ENCODE measurements at places on chromosomes 16 and 17.

GRCh38 chr17:34249061-34249460 is 6.0 kb upstream of the CCL2 start:
- DNase-seq = no peak

DNA sequence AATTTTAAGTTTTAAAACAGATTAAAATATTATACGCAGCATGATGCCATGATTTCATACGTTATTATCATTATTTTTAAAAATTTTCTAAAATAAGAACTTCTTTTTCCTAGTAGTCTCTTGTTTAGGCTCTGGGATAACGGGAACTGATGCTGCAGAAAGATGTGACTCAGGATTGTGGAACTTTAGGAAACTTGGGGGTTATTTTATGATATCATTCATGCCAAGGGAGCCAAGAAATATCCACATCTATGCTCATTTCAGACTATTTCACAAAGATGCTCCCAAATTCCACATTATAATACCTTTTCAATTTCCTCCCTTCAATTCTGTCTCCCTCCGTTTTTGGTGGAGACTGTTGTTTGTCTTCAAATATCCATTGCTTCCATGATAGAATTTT is 236.4 kb downstream of the HS3ST3A1 start:
- DNase-seq = no peak

- no peak for DNase-seq
Observed at GRCh38 chr16:48194828-48195556, 39.2 kb upstream of the ABCC12 start.

DNA sequence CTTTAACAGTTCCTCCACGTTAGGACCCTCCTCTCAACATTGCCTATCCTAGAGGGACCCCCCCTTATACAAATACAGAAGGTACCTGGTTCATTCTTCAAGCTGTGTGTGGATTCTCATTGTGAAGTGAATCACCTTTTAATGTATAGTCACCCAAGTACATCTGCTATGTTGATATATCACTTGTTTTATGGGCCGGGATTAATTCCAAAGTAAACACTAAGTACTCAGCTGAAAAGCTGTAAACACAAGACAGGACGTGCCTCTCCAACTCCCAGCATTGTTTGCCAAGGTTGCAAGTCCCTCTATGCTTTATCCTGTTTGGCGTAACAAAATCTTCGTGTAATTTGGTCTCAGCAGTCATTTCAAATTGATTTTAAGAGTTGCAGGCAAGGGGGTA is 123.6 kb downstream of the RBFOX1 start:
- no peak for DNase-seq

- no peak for DNase-seq
Observed at GRCh38 chr17:83062011-83062817, 17.2 kb upstream of the METRNL start.

DNA sequence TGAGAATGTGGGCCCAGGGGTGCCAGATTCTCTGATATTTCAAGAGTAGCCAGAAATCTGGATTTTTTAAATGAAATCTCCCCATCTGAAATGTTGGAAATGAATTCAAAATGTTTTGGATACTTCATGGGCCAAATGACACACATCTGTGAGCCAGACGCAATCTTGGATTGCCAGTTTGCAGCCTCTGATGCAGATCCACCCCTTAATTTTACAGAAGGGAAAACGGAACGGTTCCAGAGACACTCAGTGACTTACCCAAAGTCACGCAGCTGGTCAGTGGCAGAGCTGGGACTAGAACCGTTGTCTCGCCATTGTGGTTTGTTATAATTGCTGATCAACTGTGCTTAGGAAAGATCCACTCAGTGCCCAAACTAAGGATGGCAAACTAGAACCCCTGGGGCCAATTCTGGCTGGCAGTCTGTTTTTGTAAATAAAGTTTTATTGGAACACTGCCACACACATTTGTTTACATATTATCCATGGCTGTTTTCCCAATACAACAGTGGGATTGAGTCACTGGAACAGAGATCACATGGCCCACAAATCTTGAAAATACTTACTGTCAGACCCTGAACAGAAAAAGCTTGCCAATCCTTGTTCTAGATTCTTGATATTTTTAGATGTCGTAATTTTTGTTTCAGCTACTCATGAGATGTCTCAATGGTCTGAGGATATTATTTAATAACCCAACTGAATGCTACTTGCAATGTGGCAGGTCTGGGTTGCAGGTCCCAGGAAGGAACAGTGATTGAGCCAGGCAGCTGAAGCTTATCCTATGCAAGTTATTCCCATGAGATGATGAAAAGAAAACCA is 143.8 kb downstream of the AXIN2 start:
- no peak for DNase-seq

GRCh38 chr16:11273721-11274324 is 394 bp upstream of the PRM3 start:
- DNase-seq = no peak

DNA sequence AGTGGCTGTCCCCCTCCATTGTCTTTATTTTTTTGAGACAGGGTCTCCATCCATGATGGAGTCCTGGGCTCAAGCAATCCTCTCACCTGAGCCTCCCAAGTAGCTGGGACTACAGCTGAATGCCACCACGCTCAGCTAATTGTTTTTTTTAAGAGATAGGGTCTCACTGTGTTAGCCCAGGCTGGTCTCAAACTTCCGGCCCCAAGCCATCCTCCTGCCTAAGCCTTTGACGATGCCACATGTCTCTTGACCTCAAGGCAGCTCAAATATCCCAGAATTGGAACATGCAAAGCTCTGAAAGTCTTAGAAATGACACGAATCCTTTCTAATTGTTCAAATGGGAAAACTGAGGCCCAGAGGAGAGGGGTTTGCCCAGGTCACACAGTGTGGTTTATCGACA is 75.4 kb upstream of the ZNF423 start:
- no peak for DNase-seq

GRCh38 chr17:72518753-72519597 is 398.2 kb downstream of the SOX9 start:
- DNase-seq = no peak

DNA sequence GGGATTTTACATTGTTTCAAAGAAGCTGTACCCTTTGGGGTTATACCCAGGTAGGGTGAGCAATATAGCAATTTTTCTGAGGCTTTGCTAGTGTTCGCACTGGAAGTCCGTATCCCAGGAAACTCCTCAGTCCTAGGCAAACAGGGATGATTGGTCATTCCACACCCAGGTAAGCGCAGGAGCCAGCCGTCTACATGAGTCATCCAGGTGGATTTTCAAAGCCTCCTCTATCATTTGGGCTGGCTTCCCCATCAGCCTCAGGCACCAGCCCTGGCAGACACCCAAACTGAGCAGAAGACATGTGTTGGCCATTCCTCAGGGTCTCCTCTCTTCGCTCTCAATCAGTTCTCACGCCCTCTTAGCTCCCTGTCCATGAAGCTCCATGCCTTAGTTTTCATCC is 135.6 kb downstream of the AIPL1 start:
- no peak for DNase-seq

DNA sequence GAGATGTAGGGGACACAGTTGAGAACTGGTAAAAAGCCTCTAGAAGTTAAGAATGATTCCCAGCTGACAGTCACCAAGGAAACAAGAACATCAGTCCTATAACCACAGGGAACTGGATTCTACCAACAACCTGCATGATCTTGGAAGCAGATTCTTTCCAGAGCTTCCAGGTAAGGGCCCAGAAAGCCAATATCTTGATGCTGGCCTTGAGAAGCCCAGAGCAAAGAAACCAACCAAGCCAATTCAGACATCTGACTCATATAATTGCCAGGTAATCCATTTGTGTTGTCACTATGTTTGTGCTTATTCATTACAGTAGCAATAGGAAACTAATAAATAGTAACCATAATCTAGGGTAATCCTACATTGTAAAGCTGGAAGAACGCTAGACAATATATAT is 81.6 kb downstream of the CACNG1 start:
- DNase-seq = no peak

- no peak for DNase-seq
Observed at GRCh38 chr17:17719199-17719940, 38.1 kb downstream of the RAI1 start.

DNA sequence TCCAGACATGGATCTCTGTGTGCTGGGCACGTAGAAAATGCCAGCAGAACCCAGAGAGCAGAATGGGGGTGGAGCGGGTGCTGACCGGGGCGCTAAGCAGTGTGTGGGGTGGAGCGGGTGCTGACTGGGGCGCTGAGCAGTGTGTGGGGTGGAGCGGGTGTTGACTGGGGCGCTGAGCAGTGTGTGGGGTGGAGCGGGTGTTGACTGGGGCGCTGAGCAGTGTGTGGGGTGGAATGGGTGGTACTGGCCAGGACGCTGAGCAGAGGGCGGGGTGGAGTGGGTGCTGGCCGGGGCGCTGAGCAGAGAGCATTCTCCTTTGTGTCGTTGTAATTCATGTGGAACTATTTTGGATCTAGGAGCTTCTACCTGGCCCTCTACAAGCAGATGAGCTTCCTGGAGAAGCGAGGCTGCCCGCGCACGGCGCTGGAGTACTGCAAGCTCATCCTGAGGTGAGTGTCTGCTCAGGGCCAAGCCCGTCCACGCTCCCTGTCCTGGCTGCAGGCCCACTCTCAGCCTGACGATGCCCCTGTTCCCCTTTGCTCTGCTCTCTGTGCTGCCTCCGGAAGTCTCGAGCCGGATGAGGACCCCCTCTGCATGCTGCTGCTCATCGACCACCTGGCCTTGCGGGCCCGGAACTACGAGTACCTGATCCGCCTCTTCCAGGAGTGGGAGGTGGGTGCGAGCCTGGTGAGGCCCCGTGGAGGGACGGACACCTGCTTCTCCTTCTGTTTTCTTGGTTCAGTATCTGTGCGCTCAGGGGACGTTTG is 20.3 kb upstream of the MC1R start:
- DNase-seq = no peak

- DNase-seq = no peak
Observed at GRCh38 chr16:78896280-78896679, 704.3 kb downstream of the MAF start.

- DNase-seq = no peak
Observed at GRCh38 chr17:47873200-47874090, 22.5 kb upstream of the SP6 start.

- DNase-seq = no peak
Observed at GRCh38 chr17:8835106-8835505, 32.4 kb downstream of the PIK3R6 start.

GRCh38 chr17:31318851-31319661 is 2.4 kb downstream of the EVI2A start:
- DNase-seq = no peak

DNA sequence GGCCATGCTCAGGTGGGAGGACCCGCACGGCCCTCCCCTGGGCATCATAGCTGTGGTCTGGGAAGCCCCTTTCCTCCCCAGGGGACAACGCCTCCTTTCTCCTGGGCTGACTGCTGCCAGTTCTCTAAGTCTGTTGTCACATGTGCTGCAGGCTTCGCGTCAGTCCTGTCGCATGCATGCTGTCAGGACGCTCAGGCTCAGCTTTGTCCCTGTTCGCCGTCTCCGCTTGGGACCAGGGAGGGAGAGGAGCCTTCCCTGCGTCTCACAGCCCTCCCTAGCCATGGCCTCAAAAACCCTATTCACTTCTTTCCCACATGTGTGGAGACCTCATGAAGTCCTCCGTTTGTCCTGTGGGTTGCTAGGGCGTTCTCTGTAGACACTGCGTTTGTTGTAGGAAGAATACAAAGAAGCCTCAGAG is 21.4 kb downstream of the LDHD start:
- no peak for DNase-seq

- no peak for DNase-seq
Observed at GRCh38 chr16:87241137-87241771, 75.9 kb downstream of the C16orf95 start.

GRCh38 chr17:9240659-9241370 is 219.5 kb downstream of the NTN1 start:
- no peak for DNase-seq

DNA sequence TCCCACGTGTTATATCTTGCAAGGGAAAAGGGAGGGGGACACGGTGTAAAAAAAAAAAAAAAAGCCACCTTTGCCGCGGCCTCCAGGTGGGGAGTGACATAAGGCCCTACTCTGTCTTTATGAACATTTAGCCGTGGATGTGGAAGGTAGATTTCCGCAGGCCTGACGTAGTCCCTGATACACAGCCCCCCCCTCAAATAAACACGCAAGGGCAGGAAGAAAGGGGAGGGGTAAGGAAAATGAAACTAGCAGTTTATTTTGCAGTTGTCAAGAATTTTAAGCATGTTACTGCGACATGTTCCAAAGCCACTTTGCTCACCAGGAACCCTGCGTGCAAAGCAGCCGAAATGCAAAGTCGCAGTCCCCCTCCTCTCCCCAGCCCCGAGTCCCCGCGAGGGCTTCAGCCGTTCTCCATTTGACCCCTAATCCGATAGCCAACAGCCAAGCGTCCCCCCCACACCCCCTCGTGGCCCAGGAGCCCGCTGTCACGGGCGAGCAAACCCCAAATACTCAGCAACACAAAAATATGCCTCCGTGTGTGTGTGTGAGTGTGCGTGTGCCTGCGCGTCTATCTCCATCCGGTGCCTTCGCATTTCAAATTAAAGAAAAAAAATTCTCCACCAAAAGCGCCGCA is 1.2 kb downstream of the CBX4 start:
- DNase-seq = no peak

DNA sequence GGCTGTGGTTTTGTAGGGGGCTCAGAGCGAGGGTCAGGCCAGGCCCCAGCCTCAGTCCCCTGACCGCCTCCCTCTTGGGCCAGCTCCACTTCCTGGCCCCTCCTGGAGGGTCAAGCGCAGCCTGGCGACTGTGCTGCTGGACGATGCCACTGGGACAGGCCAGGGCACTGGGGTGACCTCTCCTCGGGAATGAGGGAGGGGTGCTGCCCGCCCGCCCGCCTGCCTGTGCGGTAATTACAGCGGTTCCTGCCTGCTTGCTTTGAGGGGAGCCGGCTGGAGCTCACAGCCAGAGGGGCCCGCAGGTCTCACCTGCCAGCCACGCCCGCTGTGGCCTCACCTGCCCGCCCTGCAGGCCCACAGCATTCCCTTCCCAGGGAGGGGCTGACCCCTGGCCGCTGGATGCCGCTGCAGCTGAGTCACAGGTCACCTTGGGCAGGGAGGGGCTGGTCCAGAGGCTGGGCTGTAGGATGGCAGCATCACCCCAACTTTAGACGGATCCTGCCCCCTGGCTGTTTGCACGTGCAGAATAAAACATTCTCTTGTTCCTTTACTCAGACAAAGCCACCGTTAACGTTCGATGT is 76.7 kb upstream of the CBX4 start:
- DNase-seq = no peak

- no peak for DNase-seq
Observed at GRCh38 chr16:4111748-4112696, 4.2 kb downstream of the ADCY9 start.

DNA sequence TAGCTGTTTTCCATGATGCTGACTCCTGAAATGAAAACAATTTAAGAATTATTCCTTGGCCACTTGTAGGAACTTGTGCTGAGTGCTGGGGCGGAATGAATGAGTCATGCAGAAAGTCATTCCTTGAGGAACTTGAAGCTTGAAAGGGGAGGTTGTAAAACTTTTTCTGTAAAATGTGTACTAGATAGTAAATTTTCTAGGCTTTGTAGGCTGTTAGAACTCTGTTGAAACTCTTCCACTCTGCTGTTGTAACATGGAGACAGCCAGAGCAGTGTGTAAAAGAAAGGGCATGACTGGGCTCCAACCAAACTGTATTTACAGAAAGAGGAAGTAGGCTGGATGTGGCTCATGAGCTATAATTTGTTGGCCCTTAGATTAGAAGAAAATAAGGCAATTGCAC is 46.1 kb downstream of the ABCA8 start:
- DNase-seq = no peak

GRCh38 chr16:19960183-19960582 is 75.5 kb upstream of the GPRC5B start:
- DNase-seq = no peak

- DNase-seq = no peak
Observed at GRCh38 chr16:76639685-76640289, 362.6 kb downstream of the CNTNAP4 start.

- no peak for DNase-seq
Observed at GRCh38 chr17:3951003-3951402, 13.2 kb downstream of the ATP2A3 start.

Data from esophagus squamous epithelium (tissue), 5 donors.